Fibroblast of lung (primary cell): ENCODE measurements at places on chromosomes 1 and 21. TPM values are rescaled to one million over a fixed set of nuclear protein-coding genes. Genes with fewer than 3 reads are reported as not detected.

The GUCA2B gene
- total RNA-seq = not detected in 2 replicates

DNA sequence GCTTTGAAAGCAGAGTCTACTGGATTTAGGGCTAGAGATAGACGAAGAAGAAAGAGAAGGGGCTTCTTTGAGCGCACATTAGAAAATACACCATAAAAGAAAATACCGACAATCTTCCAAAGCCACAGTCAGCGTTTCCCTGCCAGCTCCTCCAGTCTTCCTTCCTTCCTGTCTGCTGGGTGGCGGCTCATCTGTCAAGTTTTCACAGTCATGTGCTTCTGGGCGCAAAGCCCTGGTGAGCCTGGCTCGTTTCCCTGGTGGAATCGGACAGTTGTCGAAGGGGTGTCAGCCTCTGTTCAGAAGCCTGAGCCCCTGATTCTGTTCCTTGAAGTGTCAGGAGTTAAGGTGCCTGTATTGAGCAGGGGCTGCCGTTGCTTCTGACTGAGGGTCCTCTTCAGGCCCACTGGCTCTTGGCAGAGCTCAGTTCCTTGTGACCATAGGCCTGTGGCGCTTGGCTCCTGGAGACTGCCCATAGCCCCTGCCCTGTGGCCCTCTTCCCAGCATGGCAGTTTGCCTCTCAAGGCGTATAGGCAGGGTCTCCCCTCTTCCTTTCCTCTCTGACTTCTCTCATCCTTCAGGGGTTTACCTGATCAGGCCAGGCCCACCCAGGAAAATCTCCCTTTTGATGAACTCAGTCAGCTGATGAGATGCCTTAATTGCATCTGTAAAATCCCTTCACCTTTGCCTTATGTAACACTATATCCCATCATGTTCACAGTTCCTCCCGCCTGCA lies 58.6 kb downstream of the ADARB1 start:
- no peak overlapping the region for H3K4me3 ChIP-seq
- H3K4me1 ChIP-seq = peaks cover 21% of the 10 kb centered on the region
- H3K27me3 ChIP-seq = no peaks in the 10 kb centered on the region
- peak; percentile 44 for DNase-seq
- H3K27ac ChIP-seq = no peak overlapping the region

DNA sequence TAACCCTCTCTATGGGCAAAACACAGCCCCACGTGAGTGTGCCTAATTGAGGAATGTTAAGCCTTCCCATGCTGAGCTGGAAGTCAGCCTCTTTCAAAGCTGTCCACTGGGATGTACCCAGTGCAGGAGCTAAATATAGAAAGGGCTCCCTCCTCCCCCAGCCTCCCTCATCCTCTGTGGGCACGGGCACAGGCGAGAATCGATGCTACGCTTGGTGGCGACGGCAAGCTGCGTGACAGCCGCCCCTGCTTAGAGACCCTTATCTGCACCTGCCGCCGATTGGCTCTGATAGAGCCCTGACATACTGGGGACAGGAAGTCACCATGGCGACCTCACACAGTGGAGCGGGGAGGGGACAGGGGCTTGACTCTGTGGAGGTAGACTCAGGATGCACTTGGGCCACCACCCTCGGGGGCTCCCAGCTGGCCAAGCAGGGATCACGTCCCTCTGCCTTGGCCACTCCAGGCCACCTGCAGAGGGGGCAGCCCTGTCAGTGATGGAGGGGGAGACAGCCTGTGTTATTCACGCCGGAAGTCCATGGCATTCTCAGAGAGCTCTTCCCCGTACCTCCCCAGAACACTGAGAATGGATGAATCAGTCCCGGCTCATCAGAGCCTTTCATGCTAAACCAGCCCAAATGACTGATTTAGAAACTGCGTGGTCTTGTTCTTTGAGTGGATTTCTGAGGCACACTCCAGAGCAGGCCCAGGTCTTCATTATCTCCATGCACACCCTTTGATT lies 84.8 kb downstream of the KCND3 start:
- DNase-seq = peak; percentile 3
- no peaks in the 10 kb centered on the region for H3K4me1 ChIP-seq
- no peak overlapping the region for H3K4me3 ChIP-seq
- H3K27me3 ChIP-seq = no peaks in the 10 kb centered on the region

DNA sequence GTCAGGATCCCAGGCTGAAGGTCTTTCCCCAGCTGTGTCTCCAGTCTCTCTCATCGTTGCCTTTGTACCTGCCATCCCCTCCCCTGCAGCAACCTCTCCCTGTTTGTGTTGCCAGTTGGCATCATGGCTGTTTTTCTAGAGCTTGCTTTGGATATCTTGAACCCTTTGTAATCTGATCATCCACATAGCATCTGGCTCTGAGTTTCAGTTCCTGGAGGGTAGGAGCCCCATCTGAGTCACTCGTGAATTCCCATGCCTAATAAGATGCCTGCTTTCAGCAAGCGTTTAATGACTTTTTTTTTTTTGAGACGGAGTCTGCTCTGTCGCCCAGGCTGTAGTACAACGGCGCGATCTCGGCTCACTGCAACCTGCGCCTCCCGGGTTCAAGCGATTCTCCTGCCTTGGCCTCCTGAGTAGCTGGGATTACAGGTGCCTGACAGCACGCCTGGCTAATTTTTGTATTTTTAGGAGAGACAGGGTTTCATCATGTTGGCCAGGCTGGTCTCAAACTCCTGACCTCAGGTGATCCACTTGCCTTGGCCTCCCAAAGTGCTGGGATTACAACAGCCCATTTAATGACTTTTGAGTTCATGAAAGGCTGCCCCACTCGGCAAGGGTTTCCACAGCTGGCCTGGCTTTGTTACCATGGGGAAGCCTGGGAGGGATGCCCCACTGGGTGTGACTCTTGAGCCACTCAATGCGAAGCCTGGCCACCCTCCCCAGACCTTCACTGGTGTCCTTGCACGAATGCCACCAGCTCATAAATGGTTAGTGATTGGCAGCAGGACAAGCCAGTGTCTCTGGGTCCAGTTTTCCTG lies 11.9 kb downstream of the ALPL start:
- H3K36me3 ChIP-seq = no peaks in the 10 kb centered on the region
- DNase-seq = peak; percentile 43
- H3K4me3 ChIP-seq = no peak overlapping the region
- H3K27ac ChIP-seq = no peak overlapping the region
- no peaks in the 10 kb centered on the region for H3K4me1 ChIP-seq

DNA sequence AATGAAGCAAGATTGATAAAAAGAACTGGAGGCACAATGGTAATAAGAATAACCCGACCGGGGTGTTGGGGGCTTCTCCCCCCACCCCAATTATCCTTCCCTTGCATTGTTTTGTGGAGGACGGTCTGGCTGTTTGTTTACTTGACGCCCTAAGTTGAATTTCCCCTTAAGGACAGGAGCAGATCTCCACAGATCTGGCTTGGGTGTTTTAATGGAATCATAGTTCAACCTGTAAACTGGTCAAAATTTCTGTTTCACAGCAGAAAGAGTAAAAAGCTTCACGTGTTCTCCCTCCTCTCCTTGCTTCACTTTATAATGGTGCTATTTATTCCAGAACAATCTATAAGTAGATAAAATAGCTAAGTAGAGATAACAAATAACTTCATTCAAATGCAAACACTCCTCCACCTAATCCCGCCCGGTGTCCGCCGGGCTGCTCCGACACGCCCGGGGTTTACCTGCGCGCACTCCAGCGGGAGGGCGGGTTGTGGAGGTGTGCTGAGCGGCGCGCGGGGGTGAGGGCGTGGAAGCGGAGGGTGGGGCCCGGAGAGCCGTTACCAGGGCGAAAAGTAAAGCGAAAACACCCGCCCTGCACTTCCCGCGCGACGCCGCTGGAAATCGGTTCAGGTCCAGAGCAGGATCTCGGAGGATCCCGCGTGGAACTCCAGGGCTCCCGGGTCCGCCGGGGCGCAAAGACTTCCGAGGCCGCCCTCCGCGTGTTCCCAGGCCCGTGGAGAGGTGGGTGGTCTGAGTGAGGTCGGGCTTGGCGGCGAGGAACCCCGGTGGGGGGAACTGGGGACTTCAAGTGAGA lies 2.0 kb upstream of the ATF3 start:
- H3K36me3 ChIP-seq = no peaks in the 10 kb centered on the region
- H3K27me3 ChIP-seq = peaks cover 49% of the 10 kb centered on the region
- H3K4me1 ChIP-seq = peaks cover 9% of the 10 kb centered on the region
- H3K27ac ChIP-seq = no peak overlapping the region
- DNase-seq = no peak
- H3K4me3 ChIP-seq = no peak overlapping the region

GRCh38 chr1:198328458-198329032 lies 171.7 kb downstream of the NEK7 start:
- H3K27ac ChIP-seq = no peak overlapping the region
- DNase-seq = no peak
- H3K4me1 ChIP-seq = peaks cover 2% of the 10 kb centered on the region
- no peak overlapping the region for H3K4me3 ChIP-seq
- no peaks in the 10 kb centered on the region for H3K27me3 ChIP-seq

DNA sequence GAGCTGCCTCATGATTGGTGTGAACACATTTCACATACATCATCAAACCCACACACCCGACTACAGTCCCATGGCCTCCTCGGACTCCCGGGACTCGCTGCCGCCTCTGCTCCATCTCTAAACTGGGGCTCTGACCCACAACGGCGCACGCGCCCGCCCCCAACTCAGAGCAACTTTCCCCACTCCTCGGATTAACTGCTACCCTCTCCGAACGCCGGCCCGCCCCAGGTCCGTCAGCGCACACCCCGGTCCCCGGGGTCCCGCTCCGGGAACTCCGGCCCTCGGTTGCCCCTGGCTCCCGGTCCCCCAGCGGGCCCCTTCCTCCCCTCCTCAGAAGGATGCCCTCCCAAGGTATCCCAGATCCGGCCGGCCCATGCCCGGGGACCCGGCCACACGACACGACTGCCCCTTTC lies 740 bp downstream of the DSTYK start:
- H3K27ac ChIP-seq = peak overlapping the region; percentile 94
- H3K36me3 ChIP-seq = no peaks in the 10 kb centered on the region
- no peak for DNase-seq
- no peaks in the 10 kb centered on the region for H3K4me1 ChIP-seq
- peak overlapping the region; percentile 84 for H3K4me3 ChIP-seq

DNA sequence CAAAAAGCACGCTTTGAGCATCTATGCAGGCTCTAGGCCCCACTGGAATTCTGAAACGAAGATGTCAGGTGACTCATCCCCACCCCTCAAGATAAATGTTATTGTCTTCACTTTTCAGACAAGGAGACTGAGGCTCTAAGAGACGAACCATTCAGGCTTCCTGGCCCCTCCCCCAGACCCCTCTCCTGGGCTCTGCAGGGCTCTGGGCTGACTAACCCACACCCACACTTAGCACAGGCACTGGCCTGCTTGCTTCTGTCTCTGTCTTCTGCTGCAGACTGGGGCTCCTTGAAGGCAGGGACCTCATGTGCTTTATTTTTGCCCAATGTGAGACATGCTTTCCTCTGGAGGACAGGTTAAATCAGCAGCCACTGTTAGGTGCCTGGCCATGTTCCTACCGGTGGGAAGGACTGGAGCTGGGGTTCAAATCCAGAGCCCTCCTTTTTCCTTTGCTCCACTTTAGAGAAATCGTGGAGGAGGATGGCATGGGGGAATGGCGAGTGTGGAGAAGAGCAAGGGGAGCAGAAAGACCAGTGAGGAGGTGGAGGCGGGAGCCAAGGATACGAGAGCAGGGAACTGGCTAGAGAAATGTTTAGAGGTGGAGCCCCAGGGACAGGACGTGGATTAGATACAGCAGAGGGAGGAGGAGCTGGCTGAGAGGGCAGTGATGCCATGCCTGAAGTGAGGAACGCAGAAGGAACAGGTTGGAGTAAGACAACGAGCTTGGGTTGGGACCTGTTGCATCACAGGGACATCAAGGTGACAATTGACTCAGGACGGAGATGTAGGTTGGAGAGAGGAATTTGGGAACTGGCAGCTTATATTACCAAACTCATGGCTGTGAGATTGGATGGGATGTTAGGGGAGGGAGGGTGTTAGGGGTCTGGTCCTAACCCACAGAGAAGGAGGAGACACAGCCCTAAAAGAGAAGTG lies 1.7 kb downstream of the TMEM125 start:
- H3K36me3 ChIP-seq = no peaks in the 10 kb centered on the region
- H3K4me1 ChIP-seq = no peaks in the 10 kb centered on the region
- H3K27me3 ChIP-seq = peaks cover 11% of the 10 kb centered on the region
- no peak for DNase-seq
- no peak overlapping the region for H3K27ac ChIP-seq
